Ecto neural progenitor cell (in vitro differentiated cells): ENCODE measurements at places on chromosomes 6 and 20.

DNA sequence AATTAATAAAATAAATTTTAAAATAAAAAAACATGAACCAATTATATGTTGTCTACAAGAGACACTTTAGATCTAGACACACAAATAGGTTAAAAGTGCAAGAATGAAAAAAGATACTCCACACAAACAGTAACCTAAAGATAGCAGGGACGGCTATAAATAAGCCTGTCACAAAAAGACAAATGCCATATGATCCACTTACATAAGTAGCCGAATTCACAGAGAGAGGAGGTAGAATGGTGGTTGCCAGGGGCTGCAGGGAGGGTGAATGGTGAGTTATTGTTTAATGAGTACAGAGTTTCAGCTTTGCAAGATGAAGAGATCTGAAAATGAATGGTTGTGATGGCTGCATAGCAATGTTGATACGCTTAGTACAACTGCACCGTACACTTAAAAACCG lies 32.7 kb downstream of the KATNA1 start:
- DNase-seq: no peak

DNA sequence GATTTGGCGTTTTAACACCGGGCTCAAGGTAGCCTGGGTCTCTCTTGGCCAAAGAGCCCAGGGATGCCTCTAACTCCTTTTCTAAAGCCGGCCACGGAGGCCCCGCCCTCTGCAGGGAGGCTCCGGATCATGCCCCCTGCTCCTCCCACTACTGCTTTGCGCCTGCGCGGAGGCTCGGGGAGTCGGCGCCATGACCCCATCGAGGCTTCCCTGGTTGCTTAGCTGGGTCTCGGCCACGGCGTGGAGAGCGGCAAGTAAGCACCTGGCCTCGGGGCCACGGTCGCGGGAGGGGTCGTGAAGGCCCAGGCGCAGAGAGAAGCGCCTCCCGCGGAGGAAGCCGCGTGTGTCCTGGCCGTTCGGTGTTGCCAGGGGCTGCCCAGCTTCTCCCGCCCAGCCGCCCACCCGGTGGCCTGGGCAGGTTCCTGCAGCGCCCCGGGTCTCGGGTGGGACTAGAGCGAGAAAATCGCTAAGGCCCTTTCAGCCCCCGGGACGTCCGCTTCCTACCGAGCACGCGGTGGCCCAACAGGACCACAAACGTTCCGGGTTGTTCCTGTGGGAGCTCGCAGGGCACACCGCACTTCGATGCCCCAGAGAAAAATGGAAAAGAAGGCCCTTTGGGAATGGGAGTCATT lies at the start of gene SDHAF4:
Gene SDHAF4 (plus strand): TSS at position 180 of the 632 bp plus-strand sequence. CDS start 11 bp downstream, at position 191.
- DNase-seq: peak; percentile 94

- DNase-seq: no peak
Observed at GRCh38 chr6:130890521-130890971, 63.3 kb downstream of the SMLR1 start.

GRCh38 chr20:46316984-46317684 lies 8.8 kb upstream of the CDH22 start:
- DNase-seq: no peak

DNA sequence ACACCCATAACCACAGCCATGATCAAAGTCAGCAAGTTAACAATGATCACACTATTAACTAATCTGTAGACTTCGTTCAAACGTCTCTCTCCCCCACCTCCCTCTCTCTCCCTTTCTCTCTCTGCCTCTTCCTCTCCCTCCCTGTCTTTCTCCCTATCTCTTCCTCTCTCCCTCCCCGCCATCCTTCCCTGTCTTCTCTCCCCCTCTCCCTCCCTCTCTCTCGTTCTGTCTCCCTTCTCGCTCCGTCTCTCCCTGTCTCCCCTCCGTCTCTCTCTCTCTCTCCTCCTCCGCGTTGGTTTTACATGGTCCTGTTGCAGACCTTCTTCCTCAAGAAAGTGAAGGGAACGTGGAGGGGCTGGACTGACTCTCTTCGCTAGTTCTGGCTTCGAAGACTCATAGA lies 308.9 kb upstream of the FOXQ1 start:
- DNase-seq: no peak

- no peak for DNase-seq
Observed at GRCh38 chr6:66429210-66429609, 722.2 kb upstream of the EYS start.

DNA sequence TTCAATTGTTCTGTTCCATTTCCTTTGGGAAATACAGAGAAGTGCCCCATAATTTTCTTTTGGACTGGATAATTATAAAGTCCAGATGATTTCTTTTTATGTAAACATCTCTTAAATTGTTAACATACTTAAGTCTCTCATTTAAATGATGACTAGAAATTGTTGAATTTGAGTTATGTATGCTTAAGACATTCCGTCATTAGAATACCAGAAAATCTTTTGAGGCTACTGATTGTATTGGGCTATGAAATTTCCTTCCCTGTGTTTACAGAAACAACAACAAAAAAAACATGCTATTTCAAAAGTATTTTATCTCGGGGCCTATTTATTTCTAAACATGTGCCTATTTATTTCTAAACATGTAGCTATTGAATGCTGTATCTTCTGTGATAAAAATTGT lies 125.4 kb downstream of the SH3BGRL2 start:
- DNase-seq: no peak

DNA sequence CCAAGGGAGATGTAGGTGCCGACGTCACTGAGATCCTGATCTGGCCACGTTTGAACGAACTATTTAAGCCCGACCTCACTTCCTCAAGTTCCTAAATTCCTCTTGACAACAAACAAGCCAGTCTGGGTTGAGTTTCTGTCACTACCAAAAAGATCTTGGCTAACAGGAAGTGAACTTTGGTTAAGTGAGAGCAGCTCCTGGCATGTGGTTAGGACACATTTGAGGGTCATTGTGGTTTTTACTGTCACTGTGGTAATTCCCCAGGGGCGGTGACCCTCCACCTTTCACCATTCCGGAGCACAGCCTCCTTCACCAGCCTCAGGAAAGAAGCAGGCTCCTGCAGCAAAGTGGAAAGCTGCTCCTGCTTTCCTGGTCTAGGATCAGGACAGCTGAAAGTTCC lies 43.1 kb upstream of the ZNF831 start:
- no peak for DNase-seq

GRCh38 chr6:90478278-90478677 lies 108.6 kb downstream of the MAP3K7 start:
- peak; percentile 59 for DNase-seq

GRCh38 chr6:67358241-67358640 lies 1276.8 kb upstream of the ADGRB3 start:
- no peak for DNase-seq

DNA sequence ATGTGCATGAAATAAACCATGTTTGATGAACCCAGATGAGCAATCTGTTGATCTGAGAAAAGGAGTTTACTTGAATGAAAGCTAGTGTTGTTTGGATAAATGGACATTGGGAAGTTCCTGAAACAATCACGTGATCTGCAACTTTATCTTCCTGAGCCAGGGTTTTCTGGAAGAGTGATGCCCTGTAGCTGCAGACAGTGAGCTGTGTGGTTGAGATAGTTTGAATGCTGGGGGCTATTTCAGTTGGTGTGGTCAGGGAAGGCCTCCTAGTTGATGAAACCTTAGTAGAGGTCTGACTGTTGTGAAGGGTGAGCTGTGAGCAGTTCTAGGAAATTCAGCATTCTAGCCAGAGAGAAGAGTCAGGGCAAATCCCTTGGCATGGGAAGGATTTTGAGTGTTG lies 643.7 kb downstream of the UTRN start:
- no peak for DNase-seq

DNA sequence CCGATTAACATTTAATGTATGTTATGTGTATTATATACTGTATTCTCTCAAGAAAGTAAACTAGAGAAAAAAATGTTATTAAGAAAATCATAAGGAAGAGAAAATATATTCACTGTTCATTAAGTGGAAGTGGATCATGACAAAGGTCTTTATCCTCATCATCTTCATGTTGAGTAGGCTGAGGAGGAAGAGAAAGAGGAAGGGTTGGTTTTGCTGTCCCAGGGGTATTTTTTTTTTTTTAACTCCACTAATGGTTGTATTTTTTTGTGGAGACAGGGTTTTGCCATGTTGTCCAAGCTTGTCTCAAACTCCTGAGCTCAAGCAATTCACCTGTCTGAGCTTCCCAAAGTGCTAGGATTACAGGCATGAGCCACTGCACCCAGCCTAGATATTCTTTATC lies 11.0 kb downstream of the ECT2L start:
- no peak for DNase-seq

GRCh38 chr6:132969196-132969595 lies 154.8 kb downstream of the RPS12 start:
- DNase-seq: no peak

DNA sequence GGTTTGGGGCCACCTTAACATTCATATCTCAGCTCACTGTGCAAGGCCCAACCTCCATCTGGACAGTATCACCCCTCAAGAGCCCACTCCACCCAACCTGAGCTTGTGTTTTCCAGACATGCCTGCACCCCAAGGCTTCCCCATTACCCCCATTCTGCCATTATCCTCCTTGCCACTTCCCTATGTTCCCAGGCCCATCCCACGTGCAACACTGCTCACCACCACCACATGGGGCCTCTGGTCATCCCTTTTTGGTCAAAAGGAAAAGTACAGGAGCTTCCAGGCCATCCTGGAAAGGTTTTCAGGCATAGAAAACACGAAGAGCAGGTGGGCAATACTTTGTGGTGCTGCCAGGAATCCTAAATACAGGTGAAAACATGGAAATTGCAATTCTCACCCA lies 140.3 kb downstream of the SYNDIG1 start:
- no peak for DNase-seq

DNA sequence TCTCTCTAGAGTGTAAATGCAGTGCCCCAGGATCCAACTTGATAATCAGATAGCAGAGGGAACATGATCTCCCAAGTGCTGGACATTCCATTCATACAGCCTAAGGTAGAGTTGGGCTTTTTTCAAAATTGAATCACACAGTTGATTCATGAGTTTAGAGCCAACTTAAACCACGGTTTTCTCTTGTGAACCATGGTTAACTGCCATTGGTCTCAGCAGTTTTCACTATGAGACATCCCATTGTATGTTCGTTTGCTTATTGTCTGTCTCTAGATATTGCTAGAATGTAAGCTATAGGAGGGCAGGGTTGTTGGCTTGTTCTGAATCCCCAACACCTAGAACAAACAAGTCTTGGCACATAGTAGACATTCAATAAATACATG lies 37.2 kb upstream of the TAF8 start:
- no peak for DNase-seq

- DNase-seq: no peak
Observed at GRCh38 chr6:33217246-33217645, 8.9 kb downstream of the RING1 start.

GRCh38 chr6:143700684-143701348 lies 23.1 kb downstream of the PHACTR2 start:
- no peak for DNase-seq

GRCh38 chr6:74969591-74970267 lies 236.1 kb downstream of the COL12A1 start:
- no peak for DNase-seq

DNA sequence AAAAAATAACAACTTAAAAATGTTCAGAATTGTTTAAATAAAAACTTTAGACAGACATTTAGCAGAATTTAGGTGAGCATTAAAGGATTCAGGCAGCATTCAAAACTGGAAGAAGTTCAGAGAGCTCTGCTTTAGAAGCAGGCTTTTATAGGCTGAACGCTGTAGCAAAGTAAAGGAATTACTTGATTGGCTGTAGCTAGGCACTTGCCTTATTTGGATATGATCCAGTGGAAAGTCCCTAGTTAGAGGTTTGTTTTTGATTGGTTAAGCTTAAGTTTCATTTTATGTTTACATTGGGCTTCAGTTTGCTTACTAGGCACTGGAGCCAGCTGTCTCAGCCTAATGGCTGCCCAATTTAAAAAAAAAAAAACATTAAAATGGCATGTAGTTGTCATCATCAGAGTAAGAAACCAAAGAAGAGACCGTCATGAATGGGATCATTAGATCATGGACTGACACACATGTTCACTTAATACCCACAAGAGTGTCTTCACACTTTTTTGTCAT lies 65.1 kb downstream of the CBFA2T2 start:
- DNase-seq: no peak

GRCh38 chr6:139131736-139132280 lies 3.1 kb upstream of the HECA start:
- no peak for DNase-seq

- DNase-seq: no peak
Observed at GRCh38 chr6:6058054-6058444, 51.3 kb upstream of the NRN1 start.

GRCh38 chr6:12295558-12296254 lies 5.5 kb downstream of the EDN1 start:
- no peak for DNase-seq

- no peak for DNase-seq
Observed at GRCh38 chr6:157599191-157599590, 218.2 kb downstream of the ZDHHC14 start.

DNA sequence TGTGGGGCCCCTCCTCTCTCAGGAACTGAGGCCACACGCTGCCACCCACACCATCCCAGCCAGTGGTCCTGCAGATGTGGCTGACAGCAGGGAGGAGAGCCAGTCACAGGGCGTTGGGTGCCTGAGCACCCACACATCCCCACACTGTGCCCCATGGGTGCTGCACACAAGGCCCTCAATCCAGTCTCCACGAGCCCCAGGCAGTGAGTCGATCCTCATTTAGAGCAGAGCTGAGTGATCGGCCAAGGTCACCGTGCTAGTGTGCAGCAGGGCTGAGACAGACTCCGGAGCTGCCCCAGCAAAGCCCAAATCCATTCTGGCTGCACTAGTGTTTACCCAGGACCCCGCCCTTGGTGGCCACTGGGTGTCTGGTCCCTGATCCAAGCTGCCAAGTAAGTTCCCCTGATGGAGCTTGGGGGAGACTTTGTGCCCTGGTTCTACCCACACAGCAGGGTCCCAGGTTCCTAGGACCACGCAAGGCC lies 9.0 kb downstream of the C20orf203 start:
- DNase-seq: no peak

- peak; percentile 39 for DNase-seq
Observed at GRCh38 chr6:157218371-157219198, 104.7 kb downstream of the TMEM242 start.

DNA sequence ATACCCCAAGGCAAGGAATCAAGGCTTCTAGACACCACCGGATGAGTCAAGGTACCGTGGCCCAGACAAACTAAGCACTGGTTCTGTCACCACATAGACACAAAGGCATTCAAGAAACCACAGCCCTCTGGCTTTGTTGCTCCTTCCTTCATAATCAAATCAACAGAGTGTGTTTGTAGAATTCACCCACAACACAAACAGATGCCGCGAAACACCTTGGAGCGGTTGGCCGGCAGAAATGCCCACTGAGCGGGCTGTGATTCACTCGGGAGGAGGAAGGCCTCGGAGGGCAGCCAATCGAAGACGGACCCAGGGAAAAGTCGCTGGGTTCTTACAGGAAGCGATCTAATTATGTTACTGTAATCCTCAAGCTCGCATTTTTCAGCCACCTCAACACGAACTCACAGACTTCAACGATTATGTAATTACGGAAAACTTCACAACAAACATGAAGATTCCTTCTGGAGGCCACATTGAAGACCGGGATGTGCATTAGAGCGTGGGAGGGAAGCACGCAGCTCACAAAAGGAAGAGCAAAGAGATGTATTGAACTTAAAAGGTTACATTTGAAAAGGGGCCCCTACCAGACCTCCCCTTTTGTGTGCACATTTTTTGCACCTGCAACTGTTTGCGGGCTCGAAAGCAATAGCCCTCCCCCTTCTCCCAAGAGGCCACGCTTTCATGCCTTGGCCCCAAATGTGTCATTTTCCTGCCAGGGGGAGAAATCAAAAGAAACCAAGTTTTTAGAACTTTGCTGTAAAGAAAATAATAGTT lies 184.7 kb upstream of the PREP start:
- no peak for DNase-seq
